ENCODE measurements at places on chromosomes 3 and 15.

- no peak for DNase-seq
These were observed 54.4 kb downstream of the DCUN1D1 start for GRCh38 chr3:182925944-182926337.

- DNase-seq: no peak
These were observed 98.2 kb downstream of the SRGAP3 start for GRCh38 chr3:9151240-9151639.

GRCh38 chr3:155046935-155047334, 33.2 kb upstream of the MME start:
- DNase-seq: no peak

DNA sequence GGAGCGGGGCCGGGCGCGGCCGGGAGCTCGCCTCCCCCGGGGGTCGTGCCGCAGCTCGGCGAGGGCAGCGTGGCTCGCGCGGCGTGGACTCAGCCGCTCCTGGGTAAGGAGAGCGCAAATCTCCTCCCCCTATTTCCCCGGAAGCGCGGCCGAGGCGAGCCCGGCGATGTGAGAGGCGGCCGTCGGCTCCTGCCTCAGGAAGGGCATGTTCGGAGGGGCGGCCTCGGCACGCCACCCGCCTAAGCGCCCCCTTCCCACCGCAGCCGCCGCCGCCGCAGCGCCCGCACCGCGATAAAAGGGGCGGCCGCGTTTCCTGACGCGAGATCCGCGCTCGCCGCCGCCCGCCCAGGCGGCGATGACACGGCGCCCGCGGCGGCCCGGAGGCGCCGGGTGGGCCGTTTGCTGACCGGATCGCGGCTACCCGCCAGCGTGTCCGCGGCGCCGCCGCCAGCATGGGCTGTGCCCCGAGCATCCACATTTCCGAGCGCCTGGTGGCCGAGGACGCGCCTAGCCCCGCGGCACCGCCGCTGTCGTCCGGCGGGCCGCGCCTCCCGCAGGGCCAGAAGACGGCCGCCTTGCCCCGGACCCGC, at the start of gene PDE8A:
Gene PDE8A (plus strand): TSS at position 146 of the 590 bp plus-strand sequence. CDS start 307 bp downstream, at position 453.
- no peak for DNase-seq

GRCh38 chr15:98202256-98202655, 241.8 kb downstream of the ARRDC4 start:
- no peak for DNase-seq

- no peak for DNase-seq
These were observed 767 bp downstream of the AP3S2 start for GRCh38 chr15:89893027-89893426.

DNA sequence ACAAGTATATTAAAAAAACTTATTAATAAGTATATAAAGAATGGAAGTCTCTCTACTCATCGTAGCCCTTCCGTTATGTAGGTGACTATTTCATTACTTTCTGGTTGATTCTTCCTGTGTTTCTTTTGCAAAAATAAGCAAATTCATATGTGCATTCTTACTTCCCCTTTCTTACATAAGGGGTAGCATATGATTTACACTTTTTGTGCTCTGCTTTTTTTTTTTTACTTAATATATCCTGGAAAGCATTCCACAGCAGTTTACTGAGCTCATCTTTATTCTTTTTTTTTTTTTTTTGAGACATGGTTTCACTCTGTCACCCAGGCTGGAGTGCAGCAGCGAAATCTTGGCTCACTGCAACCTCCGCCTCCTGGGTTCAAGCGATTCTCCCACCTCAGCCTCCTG, 12.9 kb downstream of the SCAMP5 start:
- no peak for DNase-seq

GRCh38 chr3:136942803-136943202, 15.0 kb upstream of the IL20RB start:
- DNase-seq: no peak

DNA sequence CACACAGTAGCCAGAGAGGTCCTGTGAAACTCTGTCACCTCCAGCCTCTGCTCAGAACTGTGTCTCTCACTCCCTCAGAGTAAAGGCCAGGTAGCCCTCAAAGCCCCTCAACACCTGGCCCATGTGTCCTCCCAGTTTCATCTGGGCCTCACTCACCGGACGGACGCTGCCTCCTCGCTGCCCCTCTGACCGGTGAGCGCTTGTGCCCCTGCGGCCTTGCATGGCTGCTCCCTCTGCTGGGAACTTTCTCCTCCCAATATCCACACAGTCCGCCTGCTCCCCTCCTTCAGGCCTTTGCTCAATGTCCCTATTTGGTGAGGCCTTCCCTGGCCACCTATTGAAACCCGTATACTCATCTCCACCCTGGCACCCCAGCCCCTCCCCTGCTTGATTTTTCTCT, 36.8 kb upstream of the TRH start:
- DNase-seq: no peak

- no peak for DNase-seq
These were observed 12.7 kb downstream of the KLF15 start for GRCh38 chr3:126344380-126345041.

GRCh38 chr3:82001276-82001923, 240.0 kb upstream of the GBE1 start:
- DNase-seq: no peak

DNA sequence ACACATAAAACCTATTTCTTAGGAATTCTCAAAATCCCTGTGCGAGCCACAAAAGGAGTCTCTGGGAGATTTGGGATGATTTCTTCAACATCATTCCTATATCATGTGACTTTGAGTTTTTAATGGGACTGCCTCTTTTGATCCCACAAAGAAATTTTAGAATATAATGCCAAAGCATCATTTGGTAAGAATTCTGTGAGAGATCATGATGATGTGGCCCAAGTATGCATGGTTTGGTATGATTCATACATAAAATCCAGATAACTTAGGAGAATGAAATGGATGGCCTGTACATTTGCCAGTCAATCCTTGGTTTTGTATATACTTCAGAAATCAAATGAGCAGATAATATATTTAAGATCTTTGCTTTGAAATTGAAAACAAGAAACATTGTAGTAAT, 61.3 kb downstream of the UBE2E2 start:
- DNase-seq: no peak

GRCh38 chr15:68218331-68218730, 11.2 kb downstream of the CLN6 start:
- no peak for DNase-seq

DNA sequence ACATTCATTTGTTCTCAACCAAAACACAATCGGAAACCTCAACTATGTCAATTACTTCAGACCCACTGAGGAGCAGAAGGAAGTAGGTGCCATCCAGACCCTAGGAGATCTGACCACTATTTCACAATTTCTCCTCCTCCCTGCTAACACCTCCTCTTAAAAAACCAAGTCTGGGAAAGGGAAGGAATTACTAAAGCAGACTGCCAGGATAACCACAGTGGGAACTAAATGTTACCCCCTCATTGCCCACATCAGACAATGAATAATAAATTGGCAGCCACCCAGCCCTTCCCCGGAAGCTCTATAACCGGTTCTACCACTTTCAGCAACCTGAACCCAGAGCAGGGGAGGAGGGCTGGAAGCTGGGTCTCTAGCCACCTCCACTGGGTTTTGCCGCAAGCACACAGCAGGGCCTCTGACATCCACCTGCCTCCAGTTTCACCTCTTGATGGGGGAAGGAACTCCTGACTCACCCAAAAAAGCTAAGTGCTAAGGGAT, 17.6 kb downstream of the C15orf62 start:
- no peak for DNase-seq

DNA sequence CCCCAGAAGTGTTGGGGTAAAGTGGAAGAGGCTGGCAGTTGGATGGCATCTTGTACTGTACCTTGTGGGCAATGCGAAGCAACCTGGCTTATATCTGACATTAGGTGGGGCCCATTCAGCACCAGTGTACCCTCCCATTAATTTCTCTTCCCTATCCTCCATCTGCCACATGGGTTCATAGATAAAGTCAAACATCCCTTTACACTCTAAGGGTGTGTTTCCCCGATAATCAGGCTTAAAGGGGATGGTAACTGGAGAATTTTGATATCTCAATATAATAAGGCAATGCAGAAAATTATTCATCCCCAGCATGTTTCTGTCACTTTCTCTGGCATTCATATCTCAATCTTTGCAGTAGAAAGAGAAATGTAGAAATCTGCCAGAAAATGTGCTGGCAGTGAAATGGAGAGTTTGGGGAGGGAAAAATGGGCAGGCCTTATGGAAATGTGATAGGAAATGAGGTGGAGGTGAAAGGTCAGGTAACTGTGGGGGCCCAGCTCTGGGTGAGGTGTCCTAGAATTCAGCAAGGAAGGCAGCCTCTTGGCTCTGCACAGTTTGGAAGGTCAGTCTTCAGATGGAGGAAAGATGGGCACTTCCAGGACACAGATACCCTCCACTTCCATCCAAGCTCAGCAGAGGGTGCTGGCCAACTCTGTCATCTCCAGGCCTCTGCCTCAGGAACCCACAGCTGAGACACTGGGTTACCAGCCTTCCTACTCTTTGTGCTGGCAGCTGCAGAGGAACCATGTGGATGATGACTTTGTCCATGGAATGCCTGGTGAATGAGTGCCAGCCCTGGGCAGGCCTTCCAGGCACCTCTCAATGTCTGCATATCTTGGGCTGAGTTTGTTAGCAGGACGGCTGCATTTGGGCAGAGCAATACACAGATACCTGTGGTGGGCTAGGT, 325.9 kb upstream of the CTDSPL start:
- DNase-seq: no peak

- no peak for DNase-seq
These were observed 585 bp downstream of the CSK start for GRCh38 chr15:74782259-74783071.

DNA sequence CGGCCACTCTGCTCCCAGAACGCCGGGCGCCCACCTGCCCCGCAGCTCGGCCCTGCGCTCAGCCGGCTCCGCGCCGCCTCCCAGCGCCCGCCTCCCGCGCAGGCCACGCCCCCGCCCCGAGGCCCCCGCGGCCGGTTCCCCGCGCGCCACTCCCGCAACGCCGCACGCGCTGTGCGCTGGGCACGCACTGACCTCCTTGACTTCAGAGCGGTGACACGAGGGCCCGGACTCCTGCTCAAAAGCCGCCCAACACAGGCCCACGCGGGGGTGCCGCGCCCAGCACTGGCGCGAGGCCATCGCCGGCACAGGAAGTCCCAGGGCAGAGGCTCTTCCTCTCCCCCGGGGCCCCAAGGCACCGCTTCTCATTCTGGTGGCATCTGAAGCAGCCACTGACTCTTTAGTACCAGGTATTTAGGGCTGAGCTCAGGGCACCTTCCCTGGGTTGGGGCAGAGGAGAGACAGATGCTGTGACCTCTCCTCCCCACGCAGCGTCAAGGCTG, 12.4 kb downstream of the TNK2 start:
- peak; percentile 45 for DNase-seq

DNA sequence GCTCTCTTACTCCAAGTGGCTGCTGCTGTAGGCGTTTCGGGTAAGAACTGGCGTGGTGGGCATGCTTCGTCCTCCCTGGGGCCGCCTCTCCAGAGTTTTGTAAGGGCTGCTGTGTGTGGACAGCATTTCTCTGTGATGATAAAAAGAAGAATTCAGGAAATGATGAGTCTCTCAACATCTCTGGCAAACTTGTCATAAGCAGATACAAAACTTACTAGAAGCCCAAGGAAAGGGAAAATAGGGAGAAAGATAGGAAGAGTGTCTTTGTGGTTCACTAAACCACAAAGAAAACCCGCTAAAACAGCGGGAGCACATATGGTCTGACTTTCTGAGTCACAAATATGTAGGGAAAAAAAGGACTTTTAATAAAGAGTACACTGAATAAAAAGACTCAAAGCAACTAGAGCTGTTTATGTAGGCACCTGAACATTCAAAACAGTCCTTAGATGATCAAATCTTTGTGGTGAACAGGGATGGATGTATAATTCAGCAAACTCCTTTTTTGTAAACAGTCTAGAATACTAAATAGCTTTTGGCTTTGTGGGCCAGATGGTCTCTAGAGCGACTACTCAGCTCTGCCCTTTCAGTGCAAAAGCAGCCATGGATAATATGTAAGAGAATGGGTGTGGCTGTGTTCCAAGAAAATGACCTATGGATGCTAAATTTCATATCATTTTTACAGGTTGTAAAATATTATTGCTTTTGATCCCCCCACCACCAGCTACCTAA, 60.4 kb upstream of the LMOD3 start:
- DNase-seq: no peak

- DNase-seq: no peak
These were observed 14.8 kb downstream of the CLK3 start for GRCh38 chr15:74630284-74631086.

GRCh38 chr15:73264881-73265280, 103.9 kb downstream of the HCN4 start:
- no peak for DNase-seq

DNA sequence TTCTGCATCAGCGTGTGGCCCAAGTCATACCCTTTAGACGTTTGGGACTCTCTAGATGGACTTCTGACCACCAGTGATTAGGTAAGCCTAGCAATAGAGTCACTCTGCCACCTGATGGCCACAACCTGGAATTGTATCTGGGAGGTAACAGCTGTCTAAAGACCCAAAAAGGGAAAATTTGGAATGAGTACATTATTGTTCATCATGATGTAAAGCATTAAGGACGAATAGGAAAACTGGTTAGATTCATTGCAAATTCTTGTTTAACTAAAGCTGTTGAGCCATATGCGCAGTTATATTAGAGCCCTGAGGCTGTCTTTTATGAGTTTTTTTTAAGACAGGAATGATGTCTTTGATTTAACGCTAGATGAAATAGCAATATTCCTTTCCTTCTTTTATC, 63.6 kb downstream of the FAM81A start:
- DNase-seq: no peak

- DNase-seq: no peak
These were observed 581.7 kb downstream of the DIPK2A start for GRCh38 chr3:144553301-144553700.

DNA sequence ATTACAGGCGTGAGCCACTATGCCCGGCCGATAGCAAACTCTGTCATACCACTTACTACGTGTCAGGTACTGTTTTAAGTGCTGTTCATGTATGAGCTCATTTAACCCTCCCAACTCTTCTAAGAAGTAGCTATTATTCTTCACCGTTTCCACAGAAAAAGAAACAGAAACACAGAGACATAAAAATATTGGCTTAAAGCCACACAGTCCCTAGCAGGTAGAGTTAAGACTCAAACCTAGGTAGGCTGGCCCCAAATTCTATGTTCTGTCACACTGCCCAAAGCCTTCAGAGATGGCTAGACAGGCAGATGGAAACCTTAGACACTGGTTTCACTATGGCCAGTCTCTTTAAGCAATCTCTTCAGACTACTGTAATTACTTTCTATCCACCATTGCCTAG, 149.8 kb upstream of the KCNMB2 start:
- no peak for DNase-seq

DNA sequence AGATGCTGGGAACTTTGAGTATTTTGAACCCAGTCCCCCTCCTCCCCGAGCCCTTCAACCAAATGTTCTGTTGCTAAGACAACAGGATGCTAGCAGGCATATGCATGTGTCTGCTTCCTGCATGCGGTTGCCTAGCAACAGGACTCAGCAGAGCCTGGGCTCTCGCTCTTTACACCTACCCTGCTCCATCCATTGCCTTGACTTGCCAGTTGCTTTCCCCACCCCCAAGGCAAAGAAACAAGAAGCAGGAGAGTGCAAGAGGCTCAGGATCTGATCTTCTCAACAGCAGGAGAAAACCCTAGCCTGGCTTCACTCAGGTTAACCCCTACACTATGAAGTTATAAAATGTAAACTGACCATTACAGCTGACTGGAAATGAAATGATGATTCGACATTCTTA, 393.0 kb downstream of the IGSF11 start:
- DNase-seq: no peak

- no peak for DNase-seq
These were observed 4.1 kb downstream of the UBE2E1 start for GRCh38 chr3:23809840-23810342.
